Endodermal cell (in vitro differentiated cells): ENCODE measurements at places on chromosomes 3 and 15. TPM values are rescaled to one million over a fixed set of nuclear protein-coding genes. Genes with fewer than 3 reads are reported as not detected.
A peak's percentile ranks its signal among the peaks of the same experiment; 100 is the strongest.

DNA sequence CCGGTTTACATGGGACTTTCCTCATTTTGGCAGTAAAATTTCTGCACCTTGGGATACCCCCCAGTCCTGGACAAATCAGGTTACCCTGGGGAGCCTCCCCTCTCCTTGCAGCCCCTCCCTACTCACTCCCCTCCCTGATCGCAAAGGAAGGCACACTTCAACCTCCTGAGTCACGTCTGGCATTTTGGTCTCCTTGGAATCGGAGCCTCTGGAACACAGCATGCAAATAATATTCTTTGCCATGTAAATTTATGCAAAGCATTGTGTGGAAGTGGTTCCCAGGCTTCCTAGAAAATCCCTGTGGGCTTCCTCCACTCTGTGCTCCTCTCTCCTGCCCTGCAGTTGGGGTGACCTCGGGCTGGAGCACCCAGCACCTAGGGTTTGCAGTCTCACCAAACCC, 11.6 kb downstream of the SCN5A start:
- DNase-seq = peak; percentile 76

GRCh38 chr3:183085634-183086390, 13.5 kb downstream of the MCCC1 start:
- DNase-seq = peak; percentile 87

DNA sequence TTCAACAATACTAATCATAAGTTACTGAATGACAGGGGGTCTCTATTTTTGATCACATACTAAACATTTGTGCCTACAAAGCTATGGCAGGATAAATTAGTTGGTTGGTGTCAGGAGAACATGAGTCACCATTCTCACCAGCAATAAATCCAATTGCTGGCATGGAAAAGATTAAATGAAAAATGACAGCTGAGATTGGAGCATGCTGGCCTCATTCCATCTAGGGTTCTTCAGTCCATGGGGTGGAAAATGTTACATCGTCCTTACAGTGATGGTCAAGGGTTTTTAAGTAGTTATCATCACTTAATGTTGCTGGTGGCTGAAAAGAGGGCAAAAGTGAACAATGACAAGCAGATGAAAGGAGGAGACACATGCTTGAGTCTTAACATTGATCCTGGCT, 180.1 kb upstream of the BCL6 start:
- no peak for DNase-seq

DNA sequence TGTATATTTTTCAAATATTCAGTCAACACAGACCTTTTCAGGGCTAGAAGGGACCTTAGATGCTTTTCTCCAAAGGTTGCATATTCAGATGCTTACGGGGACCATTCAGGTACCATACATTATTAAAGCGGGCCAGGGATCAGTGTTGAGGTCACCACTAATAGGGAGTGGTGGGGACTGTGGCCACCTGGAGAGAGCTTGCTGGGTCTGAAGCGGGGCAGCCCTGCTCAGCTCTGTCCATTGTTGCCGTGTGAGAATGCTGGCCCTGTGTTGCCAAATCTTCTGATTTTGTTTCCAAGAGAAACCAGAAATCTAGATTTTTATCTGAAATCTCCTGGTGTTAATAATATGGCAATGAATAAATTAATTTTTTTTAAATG, 23.7 kb downstream of the ABHD2 start:
- DNase-seq = no peak

WDR93 gene
- 0.24 to 0.40 TPM (median 0.36 TPM) in 3 replicates for total RNA-seq

NKIRAS1 gene
- total RNA-seq = 5.5 and 6.3 TPM in 2 replicates
